ENCODE measurements at places on chromosomes 5 and 9. TPM values are rescaled to one million over a fixed set of nuclear protein-coding genes. Genes with fewer than 3 reads are reported as not detected.

The CCDC192 gene
- total RNA-seq: not detected

The NXNL2 gene
- not detected for total RNA-seq

The POLK gene
- total RNA-seq: 29.7 TPM

The ITGA1 gene
- total RNA-seq: 6.6 TPM

The NFIL3 gene
- total RNA-seq: 3.2 TPM

The PDE6A gene
- under 0.01 TPM for total RNA-seq

The ARHGAP26 gene
- total RNA-seq: 18.8 TPM

The MRPL36 gene
- total RNA-seq: 58.5 TPM

The LECT2 gene
- not detected for total RNA-seq

The CSF1R gene
- total RNA-seq: not detected

The C9orf72 gene
- total RNA-seq: 5.8 TPM

The RNF183 gene
- total RNA-seq: not detected

The ANKRD20A1 gene
- total RNA-seq: 1.7 TPM

The CCDC171 gene
- 0.81 TPM for total RNA-seq

The PCDHB10 gene
- 1.0 TPM for total RNA-seq

The IPO11 gene
- total RNA-seq: 109 TPM

The C9 gene
- total RNA-seq: not detected

The BTNL8 gene
- not detected for total RNA-seq

The PCDHA1 gene
- not detected for total RNA-seq

The DBH gene
- total RNA-seq: not detected

The GLDC gene
- 1.8 TPM for total RNA-seq

The PHF2 gene
- 11.6 TPM for total RNA-seq

Measured in endothelial cell of coronary artery (primary cell).